ENCODE measurements at places on chromosomes 7 and 10.

GRCh38 chr7:140643416-140643815 lies 2.8 kb upstream of the DENND2A start:
- no peak for DNase-seq

DNA sequence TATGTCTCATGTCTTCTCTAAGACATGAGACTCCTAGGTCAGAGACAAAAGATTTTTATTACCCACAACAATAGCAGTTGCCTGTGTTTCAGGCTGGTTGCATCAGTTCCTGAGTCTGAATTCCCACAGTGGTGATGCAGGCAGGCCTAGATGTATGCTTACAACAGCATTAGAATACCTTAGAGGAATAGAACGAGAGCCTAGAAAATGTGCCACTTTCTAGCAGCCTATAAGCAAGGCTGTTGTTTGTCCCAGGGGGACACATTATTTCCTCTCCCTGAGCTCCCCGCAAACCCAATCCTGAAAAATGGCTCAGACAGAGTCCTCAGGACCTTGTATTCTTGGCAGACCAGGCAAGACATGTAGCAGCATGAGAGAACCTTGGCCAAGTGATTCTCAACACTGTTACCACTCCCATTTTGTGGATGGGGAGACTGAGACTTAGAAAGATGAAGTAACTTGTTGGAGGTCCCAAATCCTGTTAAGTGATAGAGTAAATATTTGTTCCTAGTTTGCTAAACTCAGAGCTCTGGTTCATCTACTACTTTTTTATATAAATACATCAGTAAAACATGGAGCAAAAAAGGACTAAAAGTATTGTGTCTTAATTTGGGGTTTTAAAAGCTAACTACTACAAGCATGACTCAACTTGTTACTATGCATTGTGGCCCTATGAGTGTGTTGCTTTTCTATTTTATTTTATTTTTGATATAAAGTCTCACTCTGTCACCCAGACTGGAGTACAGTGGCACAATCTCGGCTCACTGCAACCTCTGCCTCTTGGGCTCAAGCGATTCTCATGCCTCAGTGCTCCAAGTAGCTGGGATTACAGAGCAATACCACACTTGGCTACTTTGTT lies 14.2 kb downstream of the VTI1A start:
- DNase-seq = no peak

DNA sequence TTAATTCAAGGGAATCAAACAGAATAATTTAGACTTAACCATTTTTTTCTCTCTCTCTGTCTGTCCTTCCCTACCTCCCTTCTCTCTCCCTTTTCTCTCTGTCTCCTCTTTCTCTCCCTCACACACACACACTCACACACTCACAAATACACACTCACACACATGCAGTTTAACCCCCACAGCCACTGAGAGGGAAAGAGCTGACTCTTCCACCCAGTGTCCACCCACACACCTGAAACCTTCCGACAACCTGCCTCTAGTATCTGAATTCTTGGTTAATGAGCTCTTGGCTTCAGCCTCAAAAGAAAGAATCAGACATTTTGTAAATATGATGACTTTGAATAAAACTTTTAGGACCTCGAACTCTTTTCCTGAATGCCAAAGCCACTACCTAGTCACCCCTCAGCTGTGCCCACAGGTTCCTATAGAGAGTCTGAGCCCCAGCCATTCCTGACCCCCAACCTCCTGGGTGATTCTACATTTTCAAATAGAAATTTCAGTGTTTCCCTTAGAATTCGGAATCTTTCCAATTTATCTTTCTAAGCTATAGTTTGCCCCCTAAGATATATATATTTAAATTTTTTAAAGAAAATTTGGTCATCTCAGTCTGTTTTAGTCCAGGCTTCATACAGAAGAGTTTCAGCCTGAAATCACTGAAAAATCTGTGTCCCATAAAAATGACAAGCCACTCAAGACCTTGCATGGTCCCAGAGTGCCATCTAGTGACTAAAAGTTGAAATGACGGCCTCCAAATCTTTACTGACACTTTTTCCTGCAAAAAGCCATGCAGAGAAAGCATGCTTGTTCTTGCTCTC lies 202.8 kb downstream of the IPMK start:
- peak; percentile 25 for DNase-seq

DNA sequence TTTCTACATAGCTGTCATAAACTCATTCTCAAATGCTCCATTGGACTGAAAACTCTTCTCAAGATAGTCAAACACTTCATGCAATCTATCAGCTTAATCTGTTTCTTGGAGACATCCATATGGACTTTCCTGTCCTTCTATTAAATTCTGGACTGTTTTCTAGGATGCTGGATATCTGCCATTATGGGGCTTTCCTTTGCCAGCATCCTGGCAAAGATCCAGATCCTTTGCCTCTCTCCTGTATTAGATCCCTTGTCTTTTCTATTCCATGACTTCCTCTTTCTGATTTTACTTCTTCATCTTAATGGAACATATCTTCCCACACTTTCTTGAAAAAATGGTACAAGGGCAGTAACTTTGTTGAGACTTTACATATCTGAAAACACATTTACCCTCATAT lies 35.9 kb upstream of the SKAP2 start:
- no peak for DNase-seq

DNA sequence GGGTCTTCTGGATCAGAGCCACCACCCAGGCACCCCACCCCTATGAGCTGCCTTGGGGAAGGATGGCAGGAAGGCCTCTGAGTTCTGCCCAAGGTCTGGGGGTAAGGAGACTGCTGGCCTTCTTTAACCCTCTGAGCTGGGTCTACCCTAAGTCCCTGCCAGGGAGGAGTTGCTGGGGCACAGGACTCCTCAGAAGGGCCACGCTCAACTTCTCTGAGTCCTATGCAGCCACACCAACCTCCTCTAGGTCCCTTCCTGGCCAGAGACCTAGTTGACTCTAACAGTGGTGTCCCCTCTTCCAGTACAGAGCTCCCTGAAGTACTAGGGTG lies 2.6 kb upstream of the NEURL1 start:
- no peak for DNase-seq

- no peak for DNase-seq
These were observed 39.6 kb upstream of the ANK3 start for GRCh38 chr10:60429084-60429849.

DNA sequence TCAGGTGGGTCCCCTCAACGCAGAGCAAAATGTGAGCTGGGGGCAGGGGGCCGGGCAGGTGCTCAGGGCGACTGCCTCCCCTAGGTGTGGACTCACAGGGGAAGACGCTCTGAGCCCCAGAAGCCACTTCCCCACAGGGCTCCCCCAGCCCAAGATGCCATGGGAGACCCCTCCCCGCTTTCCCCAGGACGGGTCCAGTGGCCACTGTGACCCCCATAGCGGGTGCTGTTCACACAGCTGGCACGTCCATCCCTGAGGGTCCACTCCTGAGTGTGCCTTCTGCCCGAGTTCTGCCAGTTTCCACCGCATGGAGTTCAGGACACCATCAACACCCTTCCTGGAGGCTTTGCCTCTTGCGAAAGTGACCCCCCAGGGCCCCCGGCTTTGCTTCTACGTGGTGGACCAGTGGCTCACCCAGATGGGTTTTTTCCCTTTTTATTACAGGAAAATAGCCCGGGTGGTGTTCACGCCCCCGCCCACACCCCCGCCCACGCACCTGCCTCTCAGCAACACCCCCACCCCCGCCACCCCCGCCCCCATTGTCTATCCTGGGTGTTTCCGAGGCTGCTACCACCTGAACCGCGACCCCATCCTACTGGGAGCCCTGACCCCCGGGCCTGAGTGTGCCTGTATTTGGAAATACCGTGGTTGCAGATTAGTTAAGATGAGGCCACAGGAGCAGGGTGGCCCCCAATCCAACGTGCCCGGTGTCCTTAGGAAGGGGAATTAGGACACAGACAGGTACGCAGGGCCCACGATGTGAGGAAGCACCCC lies 32.0 kb downstream of the ADAP1 start:
- DNase-seq = no peak

DNA sequence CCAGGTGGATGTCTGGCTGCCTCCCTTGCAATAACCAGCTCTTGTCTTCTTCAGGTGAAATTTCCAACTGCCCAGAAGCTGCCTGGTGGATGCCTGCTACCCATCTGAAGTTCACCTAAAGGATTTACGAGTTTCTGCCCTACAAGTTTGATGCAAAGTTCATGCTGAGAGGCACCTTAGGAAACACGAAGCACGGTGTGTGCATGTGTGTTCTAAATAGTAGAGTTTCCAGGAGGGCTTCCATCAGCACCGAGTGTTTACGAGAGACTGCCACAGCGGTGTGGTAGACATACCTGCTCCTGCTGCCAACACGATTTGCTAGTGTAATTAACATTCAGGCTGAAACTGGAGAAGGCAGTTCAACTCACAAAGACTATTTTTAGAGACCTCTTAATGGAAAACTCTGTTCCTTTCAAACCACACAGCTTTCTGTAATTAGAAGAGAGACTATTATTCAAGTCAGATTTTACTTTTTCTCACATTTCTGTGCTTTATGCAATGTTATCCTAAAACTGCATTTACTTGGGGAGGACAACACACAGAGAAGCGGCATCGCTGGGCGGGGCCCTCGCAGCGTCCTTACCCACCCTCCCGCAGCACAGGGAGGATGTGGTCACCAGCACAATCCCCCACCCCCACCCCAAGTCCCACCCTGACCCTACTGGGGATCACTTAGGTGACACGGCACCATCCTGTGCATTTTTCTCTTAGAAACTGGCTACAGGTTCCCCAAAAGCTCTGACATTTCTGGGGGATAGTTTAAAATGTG lies 15.5 kb upstream of the CPXM2 start:
- DNase-seq = peak; percentile 29

DNA sequence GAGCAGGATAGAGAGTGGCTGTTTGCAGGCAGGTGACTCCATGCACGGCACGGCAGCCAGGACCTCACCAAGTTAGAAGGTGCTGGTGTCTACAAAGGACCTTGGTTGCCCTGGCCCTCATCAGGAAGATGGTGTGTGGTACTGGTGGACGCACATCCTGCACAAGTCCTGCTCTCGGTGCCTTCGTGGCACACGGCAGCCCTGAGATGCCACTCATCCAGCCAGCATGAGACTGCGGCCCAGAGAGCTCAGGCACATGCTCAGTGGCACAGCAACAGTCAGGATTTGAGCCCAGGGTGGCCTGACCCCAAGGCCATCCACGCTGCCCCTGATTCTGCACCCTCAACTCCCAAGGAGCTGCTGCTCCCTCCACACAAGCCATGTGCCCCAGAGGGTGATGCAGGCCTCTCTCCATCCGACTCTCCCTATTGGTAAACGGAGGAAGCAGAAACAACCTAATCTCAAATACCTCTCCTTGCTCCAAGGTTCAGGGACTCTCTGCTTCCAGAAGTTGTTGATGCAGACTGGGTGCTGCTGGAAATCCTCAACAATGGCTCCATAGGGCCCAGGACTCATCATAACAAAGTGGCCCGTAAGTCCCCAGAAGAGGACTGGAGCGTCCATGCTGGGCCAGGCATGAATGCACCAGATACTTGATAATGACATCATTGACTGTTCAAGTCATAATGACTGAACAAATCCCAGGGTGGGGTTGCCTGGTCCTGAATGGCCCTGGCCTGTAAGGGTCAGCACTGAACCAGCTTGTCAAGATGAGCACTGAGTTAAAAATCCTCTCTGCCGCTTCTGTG lies 93.6 kb downstream of the ARHGAP22 start:
- DNase-seq = no peak

GRCh38 chr10:103672345-103672744 lies 178.8 kb downstream of the NEURL1 start:
- no peak for DNase-seq

DNA sequence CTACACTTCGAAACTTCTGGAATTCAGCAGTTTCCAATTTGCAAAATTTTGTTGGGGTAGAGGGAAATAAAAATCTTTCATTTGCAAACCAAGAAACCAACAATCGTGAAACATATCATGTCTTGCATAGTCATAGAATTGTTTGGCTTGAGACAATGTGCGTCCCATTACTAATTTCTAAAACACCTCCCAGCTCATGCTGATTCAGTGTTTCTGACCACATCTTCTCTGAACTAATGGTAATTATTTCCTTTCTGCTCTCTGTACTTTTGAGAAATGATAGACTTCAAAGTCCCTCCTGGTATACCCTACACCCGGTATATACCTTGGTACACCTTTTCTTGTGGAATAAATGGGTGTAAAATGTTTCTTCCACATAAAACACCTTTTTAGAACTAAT lies 41.8 kb upstream of the TSPAN13 start:
- DNase-seq = no peak

GRCh38 chr10:36574207-36574606 lies 551.2 kb upstream of the ANKRD30A start:
- no peak for DNase-seq

DNA sequence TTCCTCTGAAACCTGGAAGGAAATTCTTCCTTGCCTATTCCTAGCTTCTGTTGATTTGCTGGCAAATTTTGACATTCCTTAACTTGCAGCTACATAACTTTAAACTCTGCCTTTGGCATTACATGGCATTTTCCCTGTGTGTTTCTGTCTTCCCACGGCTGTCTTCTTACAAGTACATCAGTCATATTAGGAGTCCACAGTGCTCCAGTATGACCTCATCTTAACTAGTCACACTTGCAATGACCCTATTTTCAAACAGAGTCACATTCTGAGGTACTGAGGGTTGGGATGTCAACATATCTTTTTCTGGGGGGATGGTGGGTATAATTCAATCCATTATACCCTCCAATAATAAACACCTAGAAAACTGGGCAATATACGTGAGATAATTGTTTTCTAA lies 37.4 kb upstream of the EPHB6 start:
- no peak for DNase-seq

DNA sequence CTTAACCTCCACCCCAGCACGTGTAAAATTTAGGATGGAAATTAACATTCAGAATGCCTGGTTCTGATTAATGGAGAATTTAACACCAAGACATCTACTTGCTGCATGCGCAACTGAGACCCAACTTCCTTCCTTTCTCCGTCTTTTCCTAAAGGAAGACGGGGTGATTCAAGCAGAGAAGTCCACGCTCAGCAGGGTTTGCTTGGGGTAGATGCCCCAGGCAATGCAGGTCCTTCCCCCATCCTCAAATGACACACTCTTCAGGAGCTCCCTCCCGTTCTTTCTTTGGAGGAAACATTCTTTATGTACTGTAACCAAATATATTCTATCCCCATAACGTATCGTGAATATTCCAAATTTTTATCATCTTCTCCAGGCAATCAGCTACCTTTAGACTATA lies 47.0 kb downstream of the FAM171A1 start:
- DNase-seq = no peak

DNA sequence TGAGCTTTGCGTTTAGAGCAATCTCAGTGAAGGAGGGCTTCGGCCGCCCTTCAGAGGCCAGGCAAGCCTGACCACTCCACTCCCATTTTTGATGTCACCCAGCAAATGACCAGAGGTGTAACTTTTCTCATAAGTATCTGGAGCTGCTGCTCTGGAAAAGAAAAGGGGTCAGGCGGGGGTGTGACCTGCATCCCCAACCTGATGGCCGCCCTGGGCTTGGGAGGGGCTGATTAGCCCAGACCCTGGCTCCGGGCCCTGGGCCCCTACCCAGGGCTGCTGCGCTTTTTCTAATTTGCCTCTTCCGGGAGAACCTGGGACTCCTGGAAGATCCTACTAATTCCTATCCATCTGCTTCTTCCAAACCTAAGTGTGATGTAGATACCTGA lies 9.6 kb upstream of the EBF3 start:
- no peak for DNase-seq

DNA sequence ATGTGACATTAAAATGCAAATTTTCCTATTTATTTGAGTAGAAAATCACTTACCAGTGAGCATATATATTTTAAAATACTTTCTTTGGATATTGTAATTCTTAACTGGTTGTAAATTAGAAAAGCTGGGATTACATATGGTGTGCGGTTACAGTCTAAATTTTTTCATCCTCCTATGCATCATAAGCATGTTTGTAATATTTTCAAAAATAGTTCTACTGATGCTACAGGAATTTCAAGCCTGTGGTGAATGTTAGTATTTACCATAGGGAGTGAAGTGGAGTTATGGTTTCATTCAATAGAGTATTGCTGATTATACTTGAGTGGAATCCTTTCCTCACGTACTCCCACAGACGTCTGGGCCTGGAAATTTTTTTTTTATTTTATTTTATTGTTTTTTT lies 34.6 kb upstream of the ST7 start:
- DNase-seq = no peak

All from right kidney (tissue), 9 donors.